Fibroblast of skin of right biceps (primary cell): ENCODE measurements at places on chromosomes 2 and 18.

DNA sequence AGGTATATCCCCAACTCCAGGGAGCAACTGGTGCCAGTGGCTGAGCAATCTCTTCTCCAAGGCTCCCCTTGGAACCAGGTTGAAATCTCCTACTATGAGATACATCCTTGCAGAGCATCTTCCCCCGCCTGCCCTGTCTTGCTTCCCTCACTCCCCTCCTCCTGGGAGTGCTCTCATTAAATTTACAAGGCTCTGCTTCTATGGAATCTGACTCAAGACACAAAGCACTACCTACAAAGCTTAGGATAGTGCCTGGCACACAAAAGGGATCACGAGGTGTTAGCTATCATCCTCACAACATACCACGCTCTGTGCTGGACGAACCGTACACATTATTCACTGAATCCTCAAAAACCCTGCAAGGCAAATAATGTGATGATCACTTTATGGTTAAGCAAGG lies 121.6 kb downstream of the GALNT14 start:
- no peak for DNase-seq

- peak; percentile 73 for DNase-seq
These were observed 74.5 kb upstream of the NCKAP5 start for GRCh38 chr2:133642791-133643191.

DNA sequence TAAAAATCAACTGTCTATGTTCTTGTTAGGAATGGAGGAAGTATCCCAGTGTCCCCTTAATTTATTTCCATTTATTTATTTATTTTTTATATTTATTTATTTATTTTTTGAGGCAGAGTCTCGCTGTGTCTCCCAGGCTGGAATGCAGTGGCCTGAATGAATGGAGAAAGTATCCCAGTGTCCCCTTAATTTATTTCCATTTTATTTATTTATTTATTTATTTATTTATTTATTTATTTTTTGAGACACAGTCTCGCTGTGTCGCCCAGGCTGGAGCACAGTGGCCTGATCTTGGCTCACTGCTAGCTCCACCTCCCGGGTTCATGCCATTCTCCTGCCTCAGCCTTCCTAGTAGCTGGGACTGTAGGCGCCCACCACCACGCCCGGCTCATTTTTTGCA lies 34.1 kb downstream of the MIB1 start:
- no peak for DNase-seq

DNA sequence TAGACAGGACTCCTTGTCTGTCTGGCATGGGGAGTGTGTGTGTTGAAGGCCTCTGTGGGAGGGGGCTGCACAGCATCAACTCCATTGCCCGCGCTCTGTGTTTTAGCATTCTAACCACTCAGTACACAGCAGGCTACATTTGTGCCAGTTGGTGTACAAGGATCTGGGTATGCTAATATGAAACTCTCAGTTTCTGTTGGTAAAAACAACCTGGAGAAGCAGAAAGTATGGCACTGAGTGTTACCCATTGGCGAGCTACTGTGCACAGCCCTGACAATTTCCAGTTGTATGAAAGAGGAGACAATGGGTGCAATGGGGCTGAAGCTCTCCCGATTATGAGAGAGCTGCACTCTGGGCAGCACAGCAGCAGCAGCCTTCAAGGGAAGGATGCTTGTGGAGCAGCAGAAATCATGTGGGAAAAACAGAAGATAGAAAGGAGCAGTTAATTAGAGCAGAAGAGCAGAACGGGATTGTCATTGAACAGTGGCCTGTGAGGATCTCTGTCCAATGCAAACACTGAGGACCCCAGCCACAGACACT lies 443.6 kb downstream of the CBLN2 start:
- DNase-seq = no peak

- no peak for DNase-seq
These were observed 254.4 kb downstream of the ERBB4 start for GRCh38 chr2:212284166-212284565.

DNA sequence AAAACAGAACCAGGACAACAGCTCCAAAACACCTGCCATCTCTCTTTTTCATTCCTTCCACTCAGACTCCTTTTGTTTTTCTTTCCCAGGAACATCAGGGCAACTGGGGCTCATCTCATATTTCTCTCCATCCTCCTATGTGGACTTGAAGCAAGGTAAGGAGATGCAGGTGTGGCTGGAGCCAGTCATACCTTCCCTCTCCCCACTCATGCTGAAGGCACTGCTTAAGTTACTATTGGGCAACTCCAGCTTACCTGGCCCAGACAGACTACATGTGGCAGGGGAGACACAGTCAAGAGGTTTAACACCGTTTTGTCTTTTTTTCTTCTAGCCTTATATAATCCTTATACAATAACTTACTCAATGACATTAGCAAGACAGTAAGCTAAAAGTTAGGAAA lies 38.4 kb downstream of the LAMA1 start:
- DNase-seq = no peak

DNA sequence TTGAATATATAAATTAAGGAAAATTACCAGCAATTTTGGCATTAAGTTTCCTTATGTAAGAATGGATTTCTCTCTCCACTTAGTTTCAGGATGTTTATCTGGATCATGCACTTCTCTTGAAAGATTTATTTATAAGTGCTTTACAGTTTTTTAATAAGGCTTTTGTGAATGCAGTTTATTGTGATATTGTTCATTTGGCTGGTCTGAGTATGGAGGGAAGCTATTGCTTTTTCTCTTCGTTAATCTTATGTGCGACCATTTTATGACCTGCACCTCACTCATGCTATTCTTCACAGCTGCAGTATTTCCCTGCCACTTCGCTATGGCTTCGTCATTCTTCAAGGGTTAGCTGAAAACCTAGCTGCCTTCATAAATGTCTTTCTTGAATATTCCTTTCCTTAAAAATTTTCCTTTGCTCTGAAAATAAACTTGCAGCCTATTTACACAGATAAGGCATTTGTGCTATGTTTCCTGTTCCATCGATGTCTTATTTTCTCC lies 233.4 kb downstream of the SOCS6 start:
- DNase-seq = no peak

DNA sequence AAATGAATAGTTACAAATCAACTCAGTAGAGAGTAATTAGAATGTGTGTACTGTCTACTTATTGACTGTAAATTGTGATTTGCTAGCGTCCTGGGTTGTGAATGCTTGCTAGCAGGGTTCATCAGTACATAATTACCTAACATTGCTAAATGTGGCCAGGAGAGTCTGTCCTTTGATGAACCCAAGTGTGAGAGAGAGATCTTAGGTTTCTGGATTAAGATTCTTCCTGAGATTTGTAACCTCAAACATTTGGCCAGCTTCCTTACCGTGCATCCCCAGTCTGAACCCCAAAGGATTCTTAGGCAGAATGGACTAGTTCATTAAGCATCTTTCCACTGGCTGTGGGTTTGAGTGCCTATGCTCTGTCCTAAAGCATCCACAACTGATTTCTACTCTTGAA lies 84.0 kb upstream of the ITPRID2 start:
- peak; percentile 25 for DNase-seq

DNA sequence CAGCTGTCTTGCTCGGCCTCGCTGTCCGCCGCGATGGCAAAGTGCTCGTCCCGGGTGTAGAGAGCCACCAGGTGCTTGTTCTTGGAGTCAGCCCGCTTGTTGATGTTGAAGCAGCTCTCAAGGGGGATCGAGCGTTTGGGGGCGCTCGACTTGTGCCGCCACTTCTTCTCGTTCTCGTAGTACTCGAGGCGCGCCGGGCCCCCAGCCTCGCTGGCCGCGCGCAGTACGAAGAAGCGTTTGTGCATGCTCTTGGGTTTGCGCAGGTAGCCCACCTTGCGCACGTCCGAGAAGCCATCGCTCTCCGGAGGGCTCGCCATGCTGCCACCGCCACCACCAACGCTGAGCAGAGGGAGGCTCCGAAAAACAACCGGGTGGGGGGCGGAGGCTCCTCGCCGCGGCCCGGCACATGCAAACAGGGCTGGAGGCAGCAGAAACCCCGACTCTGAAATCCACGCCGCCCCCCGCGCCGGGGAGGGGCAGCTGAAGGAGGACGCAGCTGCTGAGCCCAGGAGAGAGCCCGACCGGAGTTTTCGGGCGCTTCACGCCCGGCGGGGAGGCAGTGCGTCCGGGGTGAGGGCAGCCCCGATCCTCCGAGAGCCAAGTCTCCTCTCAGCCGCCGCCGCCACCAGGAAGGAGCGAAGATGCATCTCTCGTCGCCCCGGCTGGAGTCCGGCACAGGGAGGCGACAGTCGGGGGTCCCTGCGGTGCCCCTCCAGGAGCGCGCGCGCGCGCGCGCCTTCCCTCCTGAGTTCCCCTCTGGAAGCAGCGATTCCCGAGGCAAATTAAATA lies 1.0 kb downstream of the IRS1 start:
- peak; percentile 73 for DNase-seq

GRCh38 chr2:172361360-172361759 lies 66.0 kb upstream of the ITGA6 start:
- peak; percentile 31 for DNase-seq

DNA sequence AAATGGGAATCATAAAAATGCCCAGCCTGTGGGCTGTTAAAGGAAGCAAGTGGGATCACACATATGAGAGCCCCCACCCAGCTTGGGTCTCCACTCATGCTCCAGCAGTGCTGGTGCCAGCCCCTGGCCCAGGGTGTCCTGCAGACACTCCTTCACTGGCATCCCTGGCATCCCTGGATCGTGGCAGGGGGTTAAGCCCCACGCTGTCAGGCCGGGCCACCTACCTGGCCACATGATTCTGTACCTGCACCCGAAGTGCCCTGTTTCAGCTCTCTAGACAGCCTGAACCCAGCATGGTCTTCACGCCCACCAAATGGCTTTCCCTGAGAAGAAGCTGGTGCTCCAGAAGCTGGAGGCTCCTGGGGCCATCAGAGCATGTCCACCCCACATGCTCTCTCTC lies 137.4 kb downstream of the INHBB start:
- DNase-seq = no peak

DNA sequence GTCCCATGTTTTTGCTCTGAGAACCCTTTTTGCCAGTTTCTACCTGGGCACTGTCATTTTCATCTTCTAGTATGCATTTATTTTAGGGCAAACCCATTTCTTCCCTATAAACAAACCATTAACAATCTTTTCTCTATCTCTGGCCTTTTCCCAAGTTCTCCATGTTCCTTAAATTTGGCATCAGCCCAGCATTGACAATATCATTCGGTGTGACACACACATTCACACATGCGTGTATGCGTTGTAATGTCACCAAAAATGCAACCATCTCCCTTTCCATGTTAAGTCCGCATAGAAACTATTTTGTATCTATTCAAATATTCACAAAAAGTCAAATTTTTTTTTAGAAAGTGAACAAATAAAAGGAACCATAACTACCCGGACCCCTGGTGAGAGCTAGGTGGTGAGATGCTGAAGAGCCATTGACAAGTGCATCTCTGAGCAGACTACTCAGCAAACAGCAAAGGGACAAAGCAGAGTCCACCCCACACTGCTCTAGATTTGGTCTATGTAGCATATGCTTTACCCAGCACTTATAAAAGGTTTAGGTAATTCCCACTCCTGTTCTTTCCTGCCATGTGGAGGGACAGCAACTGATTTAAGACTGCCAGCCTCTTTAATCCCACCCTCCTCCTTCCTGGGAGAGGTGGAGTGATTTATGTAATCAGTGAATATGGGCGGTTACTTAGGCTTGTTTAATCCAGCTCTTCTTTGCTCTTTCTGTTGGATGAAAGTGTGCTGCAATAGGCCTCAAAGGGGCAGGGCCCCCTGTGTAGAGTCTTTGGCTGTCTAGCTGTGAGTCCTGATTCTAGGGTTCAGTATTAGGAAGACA lies 124.1 kb downstream of the METTL8 start:
- no peak for DNase-seq

GRCh38 chr18:2204736-2205135 lies 366.6 kb downstream of the METTL4 start:
- DNase-seq = no peak

GRCh38 chr2:225041207-225041850 lies 939 bp downstream of the DOCK10 start:
- peak; percentile 57 for DNase-seq

GRCh38 chr18:3264362-3264761 lies 2.4 kb downstream of the MYL12B start:
- DNase-seq = peak; percentile 18

- DNase-seq = no peak
These were observed 82.1 kb downstream of the ETAA1 start for GRCh38 chr2:67479261-67479660.

- DNase-seq = no peak
These were observed 57.9 kb downstream of the NCK2 start for GRCh38 chr2:105802587-105802986.

DNA sequence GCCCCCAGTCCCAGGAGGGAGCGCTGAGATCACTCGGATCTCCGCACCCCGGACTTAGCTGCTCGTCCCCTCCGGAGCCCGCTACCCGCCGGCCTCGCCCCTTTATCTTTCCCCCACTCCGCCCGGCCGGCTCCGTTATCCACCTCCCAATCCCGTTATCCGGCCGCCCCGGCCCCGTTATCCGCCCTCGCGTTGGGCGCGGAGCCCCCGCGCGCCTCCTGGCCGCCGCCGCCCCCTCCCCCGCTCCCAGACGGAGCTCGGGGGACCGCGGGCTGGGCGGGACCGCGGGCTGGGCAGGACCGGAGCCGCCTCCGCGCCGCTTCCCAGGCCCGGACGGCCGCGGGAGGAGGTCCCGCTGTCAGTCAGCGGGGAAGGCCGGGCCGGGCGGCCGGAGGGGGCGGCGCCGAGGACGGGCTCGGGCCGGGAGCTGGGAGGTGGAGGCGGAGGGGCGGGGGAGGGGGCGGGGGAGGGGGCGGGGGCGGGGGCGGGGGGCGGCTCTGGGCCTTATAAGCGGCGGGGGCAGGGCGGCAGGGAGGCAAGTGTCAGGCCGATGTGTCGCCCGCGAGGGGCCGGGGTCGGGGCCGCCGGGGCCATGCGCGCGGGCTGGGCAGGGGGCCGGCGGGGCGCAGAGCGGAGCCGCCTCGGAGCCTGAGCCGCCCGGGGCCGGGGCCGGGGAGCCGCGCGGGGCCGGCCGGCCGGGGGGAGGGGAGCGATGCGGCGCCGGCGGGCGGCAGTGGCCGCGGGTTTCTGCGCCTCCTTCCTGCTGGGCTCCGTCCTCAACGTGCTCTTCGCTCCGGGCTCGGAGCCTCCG lies at the start of gene PKDCC:
Gene PKDCC (plus strand): TSS at position 534 of the 811 bp plus-strand sequence. CDS start 179 bp downstream, at position 713.
- peak; percentile 92 for DNase-seq

- peak; percentile 30 for DNase-seq
These were observed 464 bp downstream of the CYBRD1 start for GRCh38 chr2:171522788-171523087.

DNA sequence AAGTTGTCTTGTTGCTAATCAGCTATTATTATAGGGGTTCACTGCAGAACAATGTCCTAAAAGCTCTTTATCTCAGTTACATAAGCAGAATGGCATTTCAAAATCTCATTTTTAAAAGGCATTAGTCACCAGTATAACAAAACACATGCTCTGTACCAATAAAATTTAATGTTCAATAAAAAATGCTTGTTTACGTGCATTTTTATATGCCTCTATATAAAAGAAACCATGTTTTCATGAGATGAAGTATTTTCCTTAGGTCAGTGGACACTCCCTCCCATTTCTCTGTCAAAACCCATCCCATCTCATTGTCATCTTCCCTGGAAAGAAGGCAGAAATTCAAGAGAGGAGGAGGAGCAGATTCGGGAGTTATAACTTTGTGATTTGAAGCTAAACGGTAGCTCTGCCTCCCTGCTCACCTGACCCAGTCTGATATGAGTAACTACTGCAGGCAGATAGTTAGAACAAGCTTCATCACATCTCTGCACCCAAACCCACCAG lies 231.9 kb upstream of the SIX2 start:
- DNase-seq = peak; percentile 10

GRCh38 chr2:74530239-74531187 lies 780 bp downstream of the HTRA2 start:
- DNase-seq = no peak

GRCh38 chr2:23681356-23682140 lies 245.4 kb downstream of the ATAD2B start:
- DNase-seq = no peak

- DNase-seq = no peak
These were observed 166.2 kb downstream of the CTIF start for GRCh38 chr18:48705043-48705442.
